Neural progenitor cell (in vitro differentiated cells): ENCODE measurements at places on chromosomes 5 and 9. TPM values are rescaled to one million over a fixed set of nuclear protein-coding genes. Genes with fewer than 3 reads are reported as not detected.

HBEGF gene
- total RNA-seq: 2.4 and 3.4 TPM in 2 replicates

PCDHGA10 gene
- 4.2 and 4.7 TPM in 2 replicates for total RNA-seq

GNA14 gene
- total RNA-seq: 0.15 TPM in 1 of 2 replicates, not detected in the other

LRRC70 gene
- 0.79 and 1.2 TPM in 2 replicates for total RNA-seq
